ENCODE measurements at places on chromosomes 5 and 9.

DNA sequence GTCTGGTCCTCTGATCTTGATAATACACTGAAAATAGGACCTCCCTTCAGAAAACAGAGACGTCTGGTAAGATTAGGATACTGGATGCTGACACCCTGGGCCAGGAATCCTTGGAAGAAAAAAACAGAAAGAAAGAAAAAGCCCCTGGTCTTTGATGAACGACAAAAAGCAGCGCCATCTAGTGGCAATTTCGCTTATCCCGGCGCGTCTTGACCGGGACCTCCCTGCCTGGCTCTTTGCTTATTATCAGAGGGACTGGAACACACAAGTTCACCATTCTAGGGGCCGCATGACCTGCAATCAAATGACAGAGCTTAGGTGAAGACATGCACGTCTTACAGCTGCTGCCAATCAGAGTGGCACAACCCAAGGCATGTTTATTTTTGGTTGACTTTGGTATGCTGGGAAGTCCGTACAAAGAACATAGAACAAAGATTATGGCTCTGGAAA is 114.9 kb upstream of the NFIB start:
- peak; percentile 73 for DNase-seq

DNA sequence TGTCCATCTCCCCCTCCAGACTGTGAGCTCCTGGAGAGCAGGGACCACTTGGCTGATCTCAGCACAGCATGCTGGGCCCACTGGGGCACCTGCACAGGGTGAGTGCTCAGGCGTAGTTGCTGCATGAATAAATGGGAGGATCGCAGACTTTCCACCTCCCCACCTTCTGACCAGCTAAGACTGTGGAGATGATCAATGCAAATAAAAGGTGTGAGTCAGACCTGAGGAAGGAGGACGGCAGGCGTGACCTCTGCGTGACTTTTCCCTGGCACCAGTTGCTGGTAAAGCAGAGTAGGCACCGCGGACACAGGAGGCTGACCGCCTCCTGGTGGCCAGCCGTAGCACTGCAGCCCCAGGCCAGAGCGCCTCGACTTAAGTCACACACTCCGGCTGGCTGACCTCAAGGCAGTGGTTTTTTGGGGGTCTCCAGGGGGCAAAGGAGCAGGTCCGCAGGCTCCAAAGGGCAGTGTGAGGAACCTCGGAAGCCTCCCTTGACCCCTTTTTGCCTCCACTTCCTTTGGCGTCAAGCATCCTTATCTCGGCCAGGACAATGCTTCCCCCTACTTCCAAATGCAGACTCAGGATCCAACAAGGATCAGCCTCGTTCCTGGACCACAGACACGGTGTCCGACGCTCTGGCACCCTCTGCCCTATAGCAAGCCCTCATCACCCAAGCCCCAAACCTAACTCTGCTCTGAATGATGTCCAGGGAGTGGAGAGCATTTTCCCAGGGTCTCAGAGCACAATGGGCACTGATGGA is 12.7 kb upstream of the TDRD7 start:
- peak; percentile 93 for DNase-seq

DNA sequence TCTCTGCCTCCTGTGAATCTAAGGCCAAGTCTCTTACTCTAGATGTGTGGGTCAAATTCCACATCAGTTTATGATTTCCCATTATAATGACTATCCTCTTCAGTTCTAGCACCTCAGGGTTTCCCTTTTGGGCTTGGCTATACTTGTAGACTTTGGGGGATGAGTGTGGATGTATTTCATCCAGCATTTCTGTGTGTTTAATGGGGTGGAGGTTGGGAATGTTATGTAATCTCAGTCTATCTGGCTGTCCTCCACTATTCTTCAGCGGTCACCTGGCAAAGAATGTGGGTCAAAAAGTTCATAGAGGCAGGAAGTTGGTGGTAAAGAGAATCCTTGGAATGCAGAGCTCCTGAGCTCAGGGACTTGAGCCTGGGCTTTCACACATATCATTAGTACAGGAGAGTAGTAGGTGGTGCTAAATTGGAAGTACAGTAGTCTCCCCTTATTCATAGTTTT is 64.9 kb downstream of the CFAP95 start:
- DNase-seq, result peak; percentile 53

DNA sequence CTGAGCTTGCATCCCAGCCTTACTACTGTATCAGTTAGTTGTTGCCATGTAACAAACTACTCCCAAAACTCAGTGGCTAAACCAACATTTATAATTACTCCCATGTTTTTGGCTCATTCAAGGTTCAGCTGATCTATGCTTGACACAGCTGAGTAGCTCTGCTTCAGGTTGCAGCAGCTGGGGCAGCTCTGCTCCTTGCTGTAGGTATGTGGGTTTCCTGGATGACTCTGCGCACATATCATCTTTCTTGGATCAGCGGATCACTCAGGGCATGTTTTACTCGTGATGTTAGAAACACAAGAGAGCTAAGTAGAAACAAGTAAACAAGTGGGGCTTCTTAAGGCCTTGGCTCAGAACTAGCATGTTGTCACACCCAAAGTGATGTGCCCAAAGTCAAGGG is 15.1 kb downstream of the TEK start:
- no peak for DNase-seq

GRCh38 chr5:178671602-178672144 is 44.8 kb upstream of the CLK4 start:
- DNase-seq, result peak; percentile 21

DNA sequence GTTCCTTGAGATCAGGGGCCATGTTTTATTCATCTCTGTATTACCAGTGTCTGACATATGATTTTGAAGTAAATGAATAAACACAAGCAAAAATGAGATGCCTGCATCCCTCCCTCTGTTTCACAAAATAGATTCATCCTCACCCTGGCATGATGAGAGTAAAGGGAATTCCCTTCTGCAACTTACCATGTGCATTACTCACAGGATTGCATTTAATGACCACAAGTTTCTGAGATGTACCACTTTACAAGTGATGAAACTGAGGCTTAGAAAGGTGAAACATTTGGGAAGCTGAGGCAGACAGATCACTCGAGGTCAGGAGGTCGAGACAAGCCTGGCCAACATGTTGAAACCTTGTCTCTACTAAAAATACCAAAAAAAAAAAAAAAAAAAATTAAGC is 74.2 kb upstream of the TNFSF8 start:
- DNase-seq, result no peak

DNA sequence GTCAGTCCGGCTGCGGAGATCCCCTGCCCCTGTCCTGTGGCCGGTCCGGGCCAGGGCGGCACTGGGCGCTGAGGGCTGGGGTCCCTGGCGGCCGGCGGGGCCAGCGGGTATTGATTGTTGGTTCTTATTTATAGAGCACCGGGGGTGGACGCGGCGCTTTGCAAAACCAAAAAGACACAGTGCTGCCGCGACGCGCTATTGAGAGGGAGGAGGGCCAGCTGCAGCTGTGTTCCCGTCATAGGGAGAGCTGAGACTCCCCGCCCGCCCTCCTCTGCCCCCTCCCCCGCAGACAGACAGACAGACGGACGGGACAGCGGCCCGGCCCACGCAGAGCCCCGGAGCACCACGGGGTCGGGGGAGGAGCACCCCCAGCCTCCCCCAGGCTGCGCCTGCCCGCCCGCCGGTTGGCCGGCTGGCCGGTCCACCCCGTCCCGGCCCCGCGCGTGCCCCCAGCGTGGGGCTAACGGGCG is 2.5 kb downstream of the LRRC26 start:
- DNase-seq, result no peak

DNA sequence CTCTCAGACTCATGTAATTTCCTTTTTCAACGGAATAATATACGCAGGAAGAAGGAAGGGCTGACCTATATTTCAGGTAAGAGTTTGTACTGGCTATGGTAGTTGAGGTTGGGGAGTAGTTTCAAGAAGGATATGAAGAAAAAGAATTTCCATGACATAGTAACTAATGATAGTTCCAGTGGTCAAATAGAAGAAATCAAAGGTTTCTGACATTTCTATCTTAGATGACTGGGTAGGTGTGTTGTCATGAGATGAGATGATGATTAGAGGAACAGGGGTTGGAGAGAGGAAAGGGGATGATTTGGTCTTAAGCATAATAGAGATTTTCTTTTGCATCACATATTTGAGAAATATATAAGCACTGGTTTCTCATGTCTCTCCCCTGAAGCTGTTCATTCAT is 166.0 kb downstream of the SPATA31D1 start:
- DNase-seq, result no peak

GRCh38 chr5:1312993-1313833 is 18.3 kb upstream of the TERT start:
- DNase-seq, result no peak

- DNase-seq, result no peak
Observed at GRCh38 chr9:33946779-33947535, 101.7 kb downstream of the UBAP2 start.

DNA sequence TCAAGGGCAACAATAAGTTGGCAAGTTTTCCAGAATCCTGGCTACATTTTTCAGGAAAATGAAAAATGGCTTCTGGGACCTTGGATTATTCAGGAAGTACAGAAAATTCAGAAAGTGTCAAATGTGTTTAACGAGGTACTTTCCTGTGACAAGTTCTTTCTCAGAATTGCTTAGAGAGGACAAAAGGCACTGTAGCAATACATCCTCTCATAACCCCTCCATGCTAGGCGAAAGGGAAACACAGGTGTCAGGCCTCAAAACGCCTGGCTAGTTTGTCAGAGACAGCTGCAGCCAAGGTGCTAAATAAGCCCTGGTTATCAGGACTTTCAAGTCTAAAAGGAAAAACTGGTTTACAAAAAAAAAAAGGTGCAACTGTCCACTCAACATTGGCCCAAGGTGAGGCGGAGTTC is 115.2 kb downstream of the GNAQ start:
- no peak for DNase-seq

- no peak for DNase-seq
Observed at GRCh38 chr5:12661617-12662370, 757.5 kb upstream of the CTNND2 start.

- no peak for DNase-seq
Observed at GRCh38 chr9:78101247-78101646, 69.6 kb upstream of the GNAQ start.

- DNase-seq, result peak; percentile 14
Observed at GRCh38 chr5:36875051-36875789, 1.3 kb upstream of the NIPBL start.

GRCh38 chr5:134932508-134932907 is 27.6 kb downstream of the PCBD2 start:
- no peak for DNase-seq

DNA sequence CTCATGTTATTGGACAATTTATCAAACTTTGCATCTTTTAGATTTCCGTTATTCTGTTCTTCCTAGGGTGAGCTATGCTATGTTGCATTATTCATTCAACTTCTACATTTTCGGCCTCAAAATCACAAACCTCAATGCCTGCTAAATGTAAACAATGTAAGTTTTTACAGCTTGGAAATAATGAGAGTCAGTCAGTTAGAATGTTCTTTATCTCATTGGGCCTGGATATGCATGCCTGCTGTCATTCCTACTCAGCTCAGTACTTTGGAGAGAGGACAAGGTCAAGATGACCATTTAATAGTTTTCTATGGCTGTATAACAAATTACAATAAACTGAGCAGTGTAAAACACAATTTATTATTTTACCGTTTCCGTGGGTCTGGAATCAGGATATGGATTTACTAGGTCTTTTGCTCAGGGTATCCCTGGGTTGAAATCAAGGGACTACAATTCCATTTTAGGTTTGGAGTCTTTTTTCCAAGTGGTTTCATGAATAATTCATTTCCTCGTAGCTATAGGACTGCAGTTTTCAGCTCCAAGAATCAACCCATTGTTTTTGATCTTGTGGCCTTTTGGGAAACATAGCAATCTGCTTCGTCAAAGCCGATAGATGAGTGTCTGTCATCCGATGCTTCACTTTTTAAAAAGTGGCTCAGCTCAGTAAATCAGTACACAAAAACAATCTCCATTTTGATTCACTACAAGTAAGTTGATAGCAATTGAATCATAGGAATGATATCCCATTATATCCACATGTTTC is 1143.2 kb upstream of the CDH6 start:
- DNase-seq, result no peak
